HCT116 (cell line): ENCODE measurements at places on chromosomes 1 and 21. TPM values are rescaled to one million over a fixed set of nuclear protein-coding genes. Genes with fewer than 3 reads are reported as not detected.

CACNA1E gene
- total RNA-seq, result 0.02 TPM

NTNG1 gene
- total RNA-seq, result not detected

AMY1B gene
- total RNA-seq, result not detected

SIM2 gene
- 23.9 TPM for total RNA-seq

MPZ gene
- total RNA-seq, result 3.6 TPM

HOOK1 gene
- total RNA-seq, result 30.9 TPM
